ENCODE measurements at places on chromosomes 2 and 18. TPM values are rescaled to one million over a fixed set of nuclear protein-coding genes. Genes with fewer than 3 reads are reported as not detected.

FER1L5 gene
- 0.59 TPM for total RNA-seq

BCL2 gene
- 14.8 TPM for total RNA-seq

CYP27A1 gene
- 98.3 TPM for total RNA-seq

TMEM198 gene
- total RNA-seq = 11.5 TPM

ARL6IP6 gene
- 18.9 TPM for total RNA-seq

FHOD3 gene
- total RNA-seq = 52.5 TPM

FTCDNL1 gene
- 4.9 TPM for total RNA-seq

FBXO11 gene
- total RNA-seq = 54.2 TPM

SP110 gene
- 26.5 TPM for total RNA-seq

MYOM1 gene
- total RNA-seq = 6.5 TPM

ITM2C gene
- total RNA-seq = 137 TPM

Measured in prostate gland (tissue), 2 donors.